ENCODE measurements at places on chromosomes 6 and 20.
A peak's percentile ranks its signal among the peaks of the same experiment; 100 is the strongest.

GRCh38 chr20:4166726-4167035 is 151.3 kb upstream of the RNF24 start:
- no peak for DNase-seq

- no peak for DNase-seq
Observed at GRCh38 chr20:41329435-41330342, 10.9 kb upstream of the LPIN3 start.

GRCh38 chr6:7731294-7731693 is 5.4 kb downstream of the BMP6 start:
- DNase-seq, result no peak

DNA sequence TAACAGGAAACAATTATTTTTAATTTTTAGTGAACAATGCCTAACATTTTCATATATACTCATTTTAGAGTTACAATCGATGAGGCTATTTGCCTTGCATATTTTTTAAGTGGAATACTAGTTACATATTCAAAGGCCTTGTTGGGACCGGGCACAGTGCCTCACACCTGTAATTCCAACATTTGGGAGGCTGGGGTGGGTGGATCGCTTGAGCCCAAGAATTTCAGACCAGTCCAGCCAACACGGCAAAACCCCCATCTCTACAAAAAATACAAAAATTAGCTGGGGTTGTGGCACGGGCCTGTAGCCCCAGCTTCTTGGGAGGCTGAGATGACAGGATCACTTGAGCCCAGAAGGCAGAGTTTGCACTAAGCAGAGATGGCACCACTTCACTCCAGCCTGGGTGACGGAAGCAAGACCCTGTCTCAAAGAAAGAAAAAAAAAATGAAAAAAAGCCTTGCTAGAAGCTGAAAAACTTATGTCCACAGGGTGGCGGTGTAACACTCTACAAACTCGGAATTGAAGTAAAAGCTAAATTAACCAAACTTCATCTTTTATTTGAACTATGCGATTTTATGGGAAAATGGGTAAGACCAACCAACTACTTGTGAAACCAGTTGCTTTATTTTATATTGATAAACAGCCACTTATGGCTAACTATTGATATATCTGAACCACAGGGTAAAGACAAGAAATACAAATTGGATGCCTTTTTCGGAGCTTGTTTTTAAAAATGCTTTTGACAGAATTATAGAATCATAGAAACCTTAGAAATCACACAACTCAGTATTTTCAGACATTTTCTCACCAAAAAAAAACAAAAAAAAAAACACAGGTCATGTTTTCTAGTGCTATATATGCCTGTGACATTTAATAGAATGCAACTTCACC is 24.1 kb upstream of the ROS1 start:
- DNase-seq, result peak; percentile 11

DNA sequence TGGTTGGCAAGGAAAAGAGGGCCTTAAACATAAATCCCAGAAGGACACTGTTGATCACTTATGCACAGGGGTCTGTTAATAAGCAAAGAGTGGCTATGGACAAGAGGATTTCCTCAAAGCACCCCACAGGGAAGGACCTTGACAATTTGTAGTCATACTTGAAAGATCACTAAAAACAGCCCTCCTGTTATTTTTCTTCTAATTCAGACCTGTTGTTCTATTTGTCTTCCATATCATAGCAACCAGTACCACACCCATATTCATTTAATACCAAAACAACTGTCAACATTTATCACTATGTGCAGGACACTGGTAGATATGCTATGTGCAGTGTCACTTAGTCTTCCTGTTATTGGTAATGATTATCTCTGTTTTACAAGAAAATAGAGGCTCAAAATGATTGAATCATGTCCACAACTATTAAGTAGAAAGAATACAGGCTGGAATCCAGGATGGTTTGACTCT is 3.2 kb upstream of the DYNLRB1 start:
- DNase-seq, result no peak

DNA sequence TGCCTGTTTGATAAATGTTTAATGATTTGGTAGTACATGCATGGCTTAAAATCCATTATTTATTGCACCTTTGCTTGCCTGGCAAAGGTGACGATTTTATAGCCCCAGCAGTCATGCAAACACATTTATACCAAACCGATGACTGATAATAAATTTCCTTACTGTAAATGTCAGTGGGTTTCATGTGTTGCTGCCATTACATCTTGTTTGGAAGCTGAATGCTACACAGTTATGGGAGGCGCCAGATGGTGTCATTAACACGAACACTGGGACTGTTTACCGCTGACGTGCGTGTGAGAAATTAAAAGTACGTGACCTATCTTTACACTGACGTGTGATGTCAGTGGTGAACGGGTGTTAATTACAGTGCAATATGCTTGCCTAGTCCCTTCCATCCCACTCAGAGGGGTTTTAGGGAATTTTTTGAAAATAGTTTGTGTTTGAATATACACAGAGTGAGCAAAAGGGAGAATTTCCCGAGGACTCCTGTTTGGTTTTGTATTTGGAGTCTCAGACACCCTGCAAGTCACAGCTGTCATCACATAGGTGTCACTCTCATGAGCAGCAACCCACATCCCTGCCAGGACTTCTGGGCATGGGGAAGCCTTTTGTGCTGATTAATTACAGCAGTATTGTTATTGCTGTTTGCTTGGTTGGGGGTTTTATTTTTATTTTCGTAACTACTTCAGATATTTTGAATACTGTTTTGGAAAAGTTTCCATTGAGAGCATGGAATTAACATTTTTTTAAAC is 151.8 kb upstream of the INSM1 start:
- DNase-seq, result peak; percentile 98

DNA sequence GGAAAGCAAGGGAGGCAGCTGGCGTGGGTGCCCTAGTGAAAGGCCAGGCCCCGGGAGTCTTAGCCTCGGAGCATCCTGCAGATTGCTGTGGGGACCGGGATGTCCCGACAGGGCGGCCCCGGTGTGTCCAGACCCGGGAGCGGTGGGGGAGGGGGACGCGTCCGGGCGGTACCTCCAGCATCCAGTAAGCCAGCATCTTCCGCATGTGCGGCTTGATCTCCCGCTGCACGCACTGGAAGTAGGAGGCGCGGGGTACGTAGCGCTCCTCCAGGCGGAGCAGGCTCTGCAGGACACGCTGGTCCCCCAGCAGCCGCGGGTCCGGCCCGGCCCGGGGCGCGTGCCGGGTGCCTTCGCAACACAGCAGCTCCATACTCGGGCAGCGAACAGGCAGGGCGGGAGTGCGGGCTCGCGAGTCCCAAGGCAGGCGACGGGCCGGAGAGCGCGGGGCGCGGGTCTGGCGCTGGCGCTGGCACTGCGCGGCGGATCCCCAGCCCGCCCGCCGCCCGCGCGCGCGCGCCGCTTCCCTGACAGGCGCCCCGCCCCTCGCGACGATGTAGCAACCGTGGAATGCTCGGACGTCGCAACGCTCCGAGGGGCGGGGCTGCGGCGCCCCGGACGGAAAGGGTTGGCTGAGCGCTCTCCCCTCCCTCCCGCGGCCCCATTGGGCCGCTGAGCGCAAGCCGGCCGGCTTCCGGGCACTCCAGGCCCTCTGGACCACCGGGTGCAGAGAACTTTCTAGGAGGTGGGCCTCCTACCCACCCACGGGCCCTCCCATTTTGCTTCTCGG is at the start of gene CCND3:
TSS of gene CCND3 (minus strand) at position 529 of the 787 bp plus-strand sequence. CDS start at position 370, 159 bp downstream.
- DNase-seq, result peak; percentile 32

DNA sequence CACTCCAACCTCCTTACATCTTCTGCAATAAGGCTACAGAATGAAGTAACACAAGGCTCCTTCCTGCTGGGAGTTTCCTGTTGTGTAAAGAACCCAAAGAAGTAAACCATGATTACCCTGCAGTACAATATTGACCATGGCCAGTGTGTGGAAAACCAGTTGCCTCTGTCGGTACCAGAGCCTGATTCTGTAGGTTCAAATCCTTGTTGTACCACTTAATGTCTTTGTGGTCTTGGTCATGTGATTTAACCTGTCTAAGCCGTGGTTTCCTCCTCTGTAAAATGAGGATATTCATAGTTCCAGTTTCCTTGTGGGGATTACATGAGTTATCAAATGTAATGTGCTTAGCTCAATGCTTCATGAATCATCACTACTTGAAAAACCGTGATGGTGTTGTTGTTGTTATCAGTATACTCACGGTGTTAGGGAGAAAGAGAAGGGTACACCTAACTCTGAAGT is 60.3 kb upstream of the PRELID3B start:
- no peak for DNase-seq

DNA sequence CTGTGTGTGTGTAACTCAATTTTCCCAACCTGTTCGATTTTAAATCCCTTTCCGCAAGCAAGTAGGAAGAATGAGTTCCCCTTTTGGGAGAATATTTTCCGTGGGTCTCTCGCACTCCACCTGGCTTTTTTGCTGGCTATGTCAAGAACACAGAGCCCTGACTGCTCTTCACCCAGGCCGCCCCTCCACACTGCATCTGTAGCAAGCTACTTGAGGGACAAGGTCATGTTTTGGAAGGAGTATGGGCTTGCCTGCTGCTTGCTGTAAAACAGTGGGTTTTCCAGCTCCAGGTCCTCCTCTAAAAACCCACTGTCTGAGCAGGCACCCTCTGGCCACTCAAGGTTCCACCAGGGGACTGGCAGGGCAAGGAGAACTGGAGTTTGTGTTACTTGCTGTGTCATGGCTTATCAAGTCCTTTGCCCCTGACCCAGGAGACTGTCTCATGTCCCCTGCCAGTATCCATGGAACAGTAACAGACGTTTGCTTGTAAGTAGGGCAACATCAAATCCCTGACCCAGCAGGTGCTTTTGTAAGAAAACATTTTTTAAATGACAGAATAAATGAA is 35.5 kb upstream of the SYNJ2 start:
- no peak for DNase-seq

DNA sequence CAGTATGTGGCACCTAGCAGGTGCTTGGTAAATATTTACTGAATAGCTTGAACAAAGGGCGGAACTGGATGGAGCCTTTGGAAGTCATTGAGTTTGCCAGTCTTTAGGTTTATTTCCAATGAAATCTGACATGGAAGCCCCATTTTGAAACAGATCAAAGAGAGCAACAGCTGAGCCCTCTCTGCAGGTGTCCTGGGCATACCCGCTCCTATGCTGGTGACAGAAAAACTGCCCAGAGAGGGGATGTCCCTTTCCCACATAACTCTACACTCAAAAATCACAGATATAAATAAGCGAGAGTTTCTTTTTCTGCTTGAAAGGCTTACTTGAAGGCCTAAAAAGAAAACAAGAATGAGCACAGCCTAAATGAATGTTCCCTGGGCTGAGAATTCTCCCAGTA is 53.0 kb upstream of the RALY start:
- DNase-seq, result no peak

GRCh38 chr20:237489-237888 is 10.4 kb downstream of the DEFB129 start:
- DNase-seq, result no peak

DNA sequence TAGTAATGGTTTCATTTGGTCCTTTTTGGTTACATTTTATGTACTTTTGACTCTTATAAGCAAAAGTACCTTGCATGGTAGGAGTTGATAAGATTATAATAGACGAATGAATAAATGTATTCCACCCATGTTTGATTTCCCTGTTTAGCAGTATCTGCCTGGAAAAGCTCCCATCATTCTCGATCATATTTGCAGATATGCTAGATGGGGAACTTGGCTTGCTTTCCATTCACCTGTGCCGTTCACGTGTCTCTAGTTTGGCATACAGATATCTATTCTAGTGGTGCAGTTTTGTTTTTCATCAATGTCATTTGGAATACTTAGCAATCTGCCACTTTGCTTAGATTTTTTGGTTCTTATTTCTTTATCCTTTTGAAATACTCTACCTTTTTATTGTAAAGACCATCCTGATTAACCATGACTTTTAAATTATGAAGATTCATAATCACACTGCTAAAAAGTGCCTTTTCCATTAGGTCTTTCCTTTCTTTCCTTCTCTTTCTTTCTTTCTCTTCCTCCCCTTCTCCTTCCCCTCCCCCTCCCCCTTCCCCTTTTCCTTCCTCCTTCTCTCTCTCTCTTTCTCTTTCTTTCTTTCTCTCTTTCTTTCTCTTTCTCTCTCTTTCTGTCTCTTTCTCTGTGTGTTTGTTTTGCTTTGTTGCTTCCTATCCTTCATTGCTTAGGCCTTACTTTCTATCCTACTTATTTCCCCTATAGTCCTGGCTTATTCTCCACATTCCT is 40.4 kb downstream of the ANKS1A start:
- DNase-seq, result no peak

- DNase-seq, result no peak
Observed at GRCh38 chr20:11409561-11409960, 508.1 kb upstream of the BTBD3 start.

DNA sequence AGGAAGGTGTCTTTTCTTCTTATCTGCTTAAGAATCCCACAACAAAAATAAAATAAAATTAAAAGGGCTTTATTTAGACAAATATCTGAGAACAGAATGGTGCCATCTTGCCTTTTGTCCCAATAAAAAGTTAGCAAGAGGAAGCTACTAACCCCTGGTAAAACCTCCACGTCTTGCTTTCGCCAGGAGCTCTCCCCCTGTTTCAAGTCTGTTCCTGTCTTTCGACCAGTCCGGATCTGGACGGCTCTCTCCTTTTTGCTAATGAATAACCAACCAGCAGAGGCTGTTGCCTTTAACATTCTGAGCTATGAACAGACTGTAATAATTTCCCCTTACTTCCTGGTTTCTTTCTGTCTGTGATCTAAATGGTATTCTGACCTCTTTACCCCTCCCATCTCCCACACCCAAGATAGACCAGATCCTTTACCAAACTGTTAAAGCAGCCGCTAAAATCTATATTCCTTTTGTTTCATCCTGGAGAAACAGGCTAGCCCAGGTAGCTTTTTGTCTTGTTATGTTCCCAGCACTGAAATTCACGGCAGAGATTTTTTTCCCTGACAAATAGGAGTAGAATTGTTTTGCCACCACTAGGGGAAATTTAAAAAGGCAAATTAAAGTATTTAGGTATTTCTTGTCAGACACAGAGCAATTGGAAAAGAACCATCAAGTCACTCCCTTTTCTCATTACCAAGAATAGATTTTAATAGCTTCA is at the start of gene FRK:
TSS of gene FRK (minus strand) at position 320 of the 712 bp plus-strand sequence. CDS start 580 bp downstream, outside the sequence.
- no peak for DNase-seq

DNA sequence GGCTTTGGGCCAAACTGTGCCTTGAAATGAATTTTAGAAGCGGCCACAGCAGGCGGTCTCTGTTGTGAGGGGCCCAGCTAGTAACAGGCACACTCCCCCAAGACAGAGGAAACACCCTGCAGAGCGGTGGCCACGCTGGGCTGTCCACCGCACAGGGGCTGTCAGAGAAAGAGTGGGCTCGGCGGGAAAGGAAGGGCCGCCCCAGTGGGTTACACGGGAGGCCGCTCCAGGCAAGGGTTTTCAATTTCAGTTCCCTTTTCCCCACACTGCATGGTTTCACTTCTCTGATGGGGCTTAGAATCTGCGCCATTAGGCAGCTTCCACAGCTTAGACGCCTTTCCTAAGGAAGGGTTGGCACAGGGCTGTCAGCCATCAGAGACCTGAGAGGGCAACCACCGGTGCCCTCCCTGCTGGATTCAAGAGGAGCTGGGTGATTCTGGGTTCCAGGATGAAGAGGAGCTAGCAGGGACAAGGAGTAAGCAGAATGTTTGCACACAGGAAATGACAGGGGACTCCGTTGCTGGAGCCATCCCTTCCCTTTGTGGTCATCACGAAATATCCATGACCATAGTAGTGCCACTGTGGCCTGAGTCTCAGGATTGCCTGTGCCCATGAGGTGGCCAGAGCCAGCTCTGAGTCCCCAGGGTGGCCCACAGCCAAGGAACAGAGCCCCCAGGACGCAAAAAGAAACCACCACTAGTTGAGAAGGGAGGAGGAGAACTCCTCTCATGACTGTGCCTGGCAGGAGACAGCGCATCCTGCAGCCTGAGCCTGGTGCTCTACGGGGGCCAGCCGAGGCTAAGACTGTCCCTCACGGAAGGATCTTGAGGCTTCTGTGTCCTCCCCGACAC is 282.7 kb downstream of the NRN1 start:
- no peak for DNase-seq

GRCh38 chr6:26473429-26473757 is 15.6 kb downstream of the BTN2A1 start:
- no peak for DNase-seq

All from NCI-H2081 treated with DMSO at 0.1 percent for 48 hours (cell line).